Activated naive CD4-positive, alpha-beta T cell treated with Interleukin-2 at 50 U/mL for 16 hours (primary cell): ENCODE measurements at places on chromosomes 6 and 20.
A peak's percentile ranks its signal among the peaks of the same experiment; 100 is the strongest.

DNA sequence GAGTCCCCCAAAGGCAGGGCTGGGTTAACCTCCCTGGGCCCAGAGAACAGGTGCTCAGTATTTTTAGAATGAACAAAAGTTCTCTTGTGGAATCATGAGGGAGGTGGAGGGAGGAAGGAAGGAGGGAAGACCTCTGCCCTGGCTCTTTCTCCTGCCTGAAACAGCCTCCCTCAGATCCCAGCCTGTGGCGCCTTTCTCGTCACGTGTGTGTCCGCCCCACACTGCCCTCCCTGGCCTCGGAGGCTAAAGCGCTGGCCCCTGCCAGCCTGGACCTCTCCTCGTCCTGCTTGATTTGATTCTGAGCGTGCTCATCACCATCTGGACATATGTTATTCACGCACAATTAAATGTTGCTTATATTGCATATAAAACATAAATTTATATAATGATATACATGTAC lies 40.9 kb downstream of the PHACTR3 start:
- no peak for DNase-seq

- DNase-seq: no peak
These were observed 100.5 kb upstream of the EDN1 start for GRCh38 chr6:12189661-12190060.

DNA sequence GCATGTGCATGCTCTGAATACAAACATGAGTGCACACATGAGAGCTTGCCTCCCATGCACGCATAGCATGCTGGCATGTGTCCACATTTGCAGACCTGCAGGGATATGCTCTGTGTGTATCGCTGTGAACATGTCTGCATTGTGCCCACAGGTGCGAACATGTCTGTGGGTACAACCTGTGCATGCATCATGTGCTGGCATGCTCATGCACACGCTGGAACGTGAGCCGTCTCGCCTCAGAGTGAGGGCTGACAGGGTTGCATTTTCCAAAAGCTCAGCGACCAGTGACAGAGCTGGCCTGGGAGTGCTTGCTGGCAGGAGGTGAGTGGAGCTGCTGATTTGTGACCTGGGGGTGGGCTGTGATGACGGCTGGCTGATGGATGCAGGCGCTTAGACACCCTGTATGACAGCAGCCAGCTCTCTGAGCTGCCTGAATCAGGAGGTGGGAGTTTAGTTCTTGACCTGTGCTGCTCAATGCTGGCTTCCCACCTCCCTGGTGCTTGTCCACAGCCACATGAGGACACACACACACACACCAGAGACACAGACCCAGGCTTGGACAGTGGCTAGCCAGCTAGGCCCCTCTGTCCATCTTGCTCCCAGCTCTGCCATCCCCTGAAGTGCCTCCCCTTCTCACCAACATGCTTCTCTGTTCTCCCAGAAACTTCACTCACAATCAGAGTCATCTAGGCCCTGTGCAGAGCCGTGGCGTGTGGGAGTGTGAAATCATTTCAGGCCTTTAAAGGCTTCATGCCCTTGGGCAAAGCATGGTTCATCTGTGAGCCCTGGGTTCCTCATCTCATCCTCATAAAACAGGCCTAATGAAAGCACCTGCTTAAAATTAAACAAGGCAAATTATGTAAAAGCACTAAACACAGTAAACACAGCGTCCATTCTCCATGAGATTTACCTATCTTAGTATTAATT lies 51.4 kb downstream of the CD40 start:
- no peak for DNase-seq

DNA sequence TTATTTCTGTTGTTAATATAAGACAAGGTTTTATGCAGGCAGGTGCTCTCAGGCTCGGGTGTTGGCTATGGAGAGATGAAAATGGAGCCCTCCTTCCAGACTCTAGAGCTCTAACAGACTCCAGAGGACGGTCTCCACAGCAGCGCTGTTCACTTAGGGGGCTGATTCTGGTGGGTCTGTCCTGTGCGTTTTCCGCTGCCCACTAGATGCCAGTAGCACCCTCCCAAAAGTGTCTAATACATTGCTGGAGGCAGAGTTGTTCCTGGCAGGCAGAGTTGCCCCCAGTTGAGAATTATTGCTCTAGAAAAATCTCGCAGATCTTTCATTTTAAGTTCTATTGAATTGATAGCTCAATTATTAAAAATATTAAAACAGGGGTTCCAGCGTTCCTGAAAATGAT lies 109.9 kb downstream of the MAP3K4 start:
- DNase-seq: no peak

GRCh38 chr6:98560418-98560817 lies 274.0 kb upstream of the POU3F2 start:
- DNase-seq: no peak

- DNase-seq: no peak
These were observed 19.2 kb upstream of the SLC22A1 start for GRCh38 chr6:160102399-160102798.

DNA sequence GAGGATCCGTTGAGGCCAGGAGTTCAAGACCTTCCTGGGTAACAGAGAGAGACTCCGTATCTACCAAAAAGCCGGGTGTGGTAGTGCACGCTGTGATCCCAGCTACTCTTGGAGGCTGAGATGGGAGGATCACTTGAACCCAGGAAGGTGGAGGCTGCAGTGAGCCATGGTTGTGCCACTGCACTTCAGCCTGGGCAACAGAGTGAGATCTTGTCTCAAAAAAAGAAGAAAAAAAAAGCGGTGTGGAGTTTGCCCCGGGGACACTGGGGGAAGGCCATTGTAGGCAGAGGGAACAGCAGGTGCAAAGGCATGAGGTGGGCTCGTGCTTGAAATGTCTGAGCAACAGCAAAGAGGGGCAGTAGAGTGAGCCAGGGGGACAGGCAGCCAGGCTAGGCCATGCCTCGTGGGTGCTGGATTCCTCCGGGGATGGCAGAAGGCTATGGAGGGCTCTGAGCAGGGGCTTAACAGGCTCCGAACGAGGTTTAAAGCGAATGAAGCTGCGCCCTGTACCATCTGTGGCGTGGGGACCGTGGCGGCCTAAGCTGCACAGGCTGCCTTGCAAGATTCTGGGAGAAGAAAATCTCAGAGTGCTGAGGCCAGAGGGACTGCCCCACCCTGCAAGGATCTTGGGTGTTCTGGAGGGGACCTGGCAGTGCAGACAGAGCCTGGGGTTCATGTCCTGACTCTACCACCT lies 36.9 kb upstream of the NOL4L start:
- no peak for DNase-seq

GRCh38 chr6:109298605-109299264 lies 83.5 kb downstream of the CD164 start:
- no peak for DNase-seq

- peak; percentile 31 for DNase-seq
These were observed 614 bp upstream of the TMEM242 start for GRCh38 chr6:157323966-157324300.
